Stimulated activated CD4-positive, alpha-beta T cell treated with anti-CD3 and anti-CD28 coated beads, Interleukin-4, amount 100 ng/mL, for 48 hours (primary cell): ENCODE measurements at places on chromosomes 4 and X.

DNA sequence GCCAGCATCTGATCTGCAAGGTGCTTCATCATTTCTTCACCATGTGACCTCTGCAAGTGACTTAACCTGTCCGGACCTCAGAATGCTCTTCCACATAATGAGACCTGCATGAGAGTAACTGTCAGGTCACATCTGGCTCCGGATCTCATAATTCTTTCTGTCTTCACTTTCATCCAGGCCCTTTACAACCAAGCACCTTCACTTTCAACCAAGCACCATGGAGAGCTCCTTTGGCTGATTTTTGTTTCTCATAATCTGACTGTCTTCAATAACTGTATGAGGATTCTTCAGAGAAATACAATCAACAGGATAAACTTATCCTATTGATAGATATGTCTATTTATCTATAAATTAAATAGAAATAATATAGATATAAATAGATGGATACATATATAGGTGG lies 148.1 kb downstream of the VCX3A start:
- no peak for DNase-seq

DNA sequence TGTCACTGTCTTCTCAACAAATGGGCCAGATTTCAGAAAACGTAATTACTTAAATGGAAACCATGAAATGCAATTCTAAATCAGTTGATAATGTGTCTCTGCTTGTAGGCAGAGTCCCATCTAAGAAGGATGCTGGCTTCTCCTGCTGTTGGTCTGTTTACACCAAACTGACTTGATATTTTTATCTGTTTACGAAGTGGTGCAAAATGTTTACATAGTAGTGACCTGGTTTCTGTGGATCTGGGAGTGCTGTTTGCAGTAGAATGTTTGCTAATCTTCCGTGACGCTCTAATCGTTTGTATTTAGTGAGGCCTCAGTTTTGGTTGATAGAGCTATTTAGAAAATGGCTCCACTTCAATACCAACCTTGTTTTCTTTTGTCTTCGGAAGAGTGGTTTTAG lies 213.5 kb downstream of the VEGFC start:
- DNase-seq: no peak

DNA sequence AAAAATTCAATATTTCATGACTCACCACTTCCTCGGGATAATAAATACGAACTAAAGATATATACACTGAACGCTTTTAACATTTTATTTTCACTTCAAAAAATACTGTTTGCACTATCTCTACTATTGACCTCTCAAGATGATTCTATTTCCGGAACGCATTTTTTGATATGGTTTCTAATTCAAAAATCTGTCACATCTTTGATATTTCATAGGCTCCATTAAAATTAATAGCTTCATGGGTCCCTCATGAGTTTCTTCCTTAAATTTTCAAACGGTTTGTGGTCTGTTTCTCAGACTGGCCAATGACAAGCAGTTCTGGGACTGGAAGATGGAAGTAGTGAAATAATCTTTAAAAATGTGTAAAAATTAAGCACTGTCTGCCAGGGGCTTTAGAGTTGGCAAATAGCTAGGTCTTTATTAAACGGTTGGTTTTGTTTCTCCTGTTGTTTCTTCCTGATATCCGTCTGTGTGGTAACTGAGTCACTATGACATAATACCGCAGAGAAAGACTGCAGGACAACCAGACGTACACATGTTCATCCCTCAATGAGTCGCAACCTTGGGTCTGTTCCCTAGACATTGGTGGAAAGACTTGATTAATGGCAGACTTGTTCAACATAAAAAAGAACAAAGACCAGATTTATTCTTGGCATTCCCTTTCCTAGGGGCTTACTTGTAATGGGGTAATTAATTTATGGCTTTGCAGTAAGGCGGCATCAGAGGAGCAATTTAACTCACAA lies 133.8 kb downstream of the PALLD start:
- no peak for DNase-seq

DNA sequence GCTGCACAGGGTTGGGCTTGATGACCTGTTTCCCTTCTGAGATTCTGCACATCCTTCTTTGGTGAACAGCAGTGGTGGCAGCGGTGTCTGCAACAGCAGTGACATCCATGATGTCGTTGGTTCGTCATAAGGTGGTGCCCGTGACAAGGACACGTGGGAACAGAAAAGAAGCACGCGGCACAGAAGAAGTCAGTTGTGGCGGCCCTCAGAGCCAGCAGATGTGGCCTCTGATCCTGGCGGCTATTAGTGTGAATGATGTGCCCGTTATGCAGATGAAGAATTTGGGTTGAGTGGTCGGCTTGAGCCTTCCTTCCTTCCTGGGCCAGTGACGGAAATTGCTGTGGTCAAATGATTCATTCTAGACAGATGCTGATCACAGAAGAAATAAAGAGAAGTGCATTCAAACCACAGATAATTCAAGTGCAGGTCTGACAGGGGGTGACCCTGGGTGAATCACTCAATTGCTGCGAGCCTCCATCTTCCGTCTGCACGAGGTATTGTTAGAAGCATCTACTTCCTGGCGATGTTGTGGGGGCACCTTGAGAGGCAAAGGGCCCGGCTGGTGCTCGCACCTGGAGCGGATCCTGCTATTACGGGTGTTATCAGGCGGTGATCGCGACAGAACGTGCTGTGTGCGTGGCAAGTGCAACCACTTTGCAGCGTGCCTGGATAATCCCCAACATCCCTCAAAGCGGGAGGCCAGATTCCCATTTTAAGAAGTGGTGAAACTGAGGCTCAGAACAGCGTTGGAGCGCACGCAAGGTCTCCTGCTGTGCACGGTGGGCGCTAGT lies 215.2 kb upstream of the PSAPL1 start:
- peak; percentile 37 for DNase-seq

DNA sequence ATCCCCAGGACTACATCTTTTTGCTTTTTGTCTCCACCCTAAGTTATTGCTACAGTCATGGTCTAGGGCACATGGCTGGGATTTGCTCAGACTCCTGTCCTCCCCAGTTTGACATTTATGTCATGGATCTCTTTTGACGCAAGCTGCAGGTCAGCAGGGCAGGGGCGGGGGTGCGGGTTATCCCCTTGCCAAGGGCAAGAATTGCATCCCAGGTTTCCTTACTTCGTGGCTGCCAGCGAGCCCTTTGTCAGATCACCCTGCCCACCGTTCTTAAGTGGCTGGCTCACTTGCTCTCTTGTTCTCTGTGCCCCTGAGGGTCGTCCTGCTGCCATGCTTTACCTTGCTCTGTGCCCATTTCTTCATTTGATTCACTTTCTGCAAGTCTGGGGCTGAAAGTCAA lies 21.1 kb upstream of the UBA1 start:
- DNase-seq: no peak

- no peak for DNase-seq
These were observed 125.6 kb upstream of the S100G start for GRCh38 chrX:16524316-16524715.

DNA sequence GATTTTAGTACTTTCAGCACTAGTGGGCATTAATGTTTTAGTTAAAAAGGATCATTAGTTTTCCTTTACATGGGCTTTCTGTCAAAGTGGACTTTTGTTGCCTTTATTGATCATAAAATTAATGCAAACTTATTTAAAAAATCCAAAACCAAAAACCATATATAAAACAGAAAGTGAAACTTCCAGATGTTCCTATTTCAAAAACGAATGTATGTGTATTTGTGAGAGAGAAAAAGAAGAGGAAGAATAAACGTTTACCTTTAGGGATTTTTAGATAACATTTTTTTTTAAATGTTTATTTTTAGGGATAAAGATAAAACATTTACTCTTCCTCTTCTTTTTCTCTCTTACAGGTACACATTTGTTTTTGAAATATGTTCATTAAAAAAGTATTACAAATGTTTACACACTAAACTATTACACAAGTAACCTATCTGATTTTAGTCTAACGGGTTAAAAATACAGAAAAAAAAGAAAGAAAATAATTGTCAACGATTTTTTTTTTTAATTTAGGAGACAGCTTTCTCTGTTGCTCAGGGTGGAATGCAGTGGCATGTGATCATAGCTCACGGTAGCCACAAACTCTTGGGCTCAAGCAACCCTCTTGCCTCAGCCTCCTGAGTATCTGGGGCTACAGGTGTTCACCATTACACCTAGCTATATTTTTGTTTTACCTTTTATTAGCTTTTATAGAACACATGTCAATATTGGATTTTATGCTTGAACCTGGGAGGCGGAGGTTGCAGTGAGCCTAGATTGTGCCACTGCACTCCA lies 16.8 kb upstream of the COX18 start:
- no peak for DNase-seq

GRCh38 chr4:139267301-139267700 lies 12.7 kb downstream of the MGARP start:
- DNase-seq: no peak

GRCh38 chr4:85498068-85498733 lies 23.3 kb downstream of the ARHGAP24 start:
- no peak for DNase-seq

DNA sequence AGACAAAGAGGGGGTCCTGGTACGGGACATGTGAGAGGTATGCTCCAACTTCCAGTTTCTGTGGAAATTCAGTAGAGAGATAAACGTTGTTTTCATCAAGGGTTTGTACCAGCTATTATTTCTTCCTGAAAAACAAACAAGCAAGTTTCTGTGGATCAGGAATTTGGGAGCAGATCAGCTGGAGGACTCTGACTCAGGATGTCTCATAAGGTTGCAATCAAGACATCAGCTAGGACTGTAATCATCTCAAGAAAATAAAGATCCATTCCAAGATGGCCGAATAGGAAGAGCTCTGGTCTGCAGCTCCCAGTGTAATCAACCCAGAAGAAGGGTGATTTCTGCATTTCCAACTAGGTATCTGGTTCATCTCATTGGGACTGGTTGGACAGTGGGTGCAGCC lies 23.5 kb upstream of the NFKB1 start:
- no peak for DNase-seq

- no peak for DNase-seq
These were observed 107.6 kb downstream of the ATXN3L start for GRCh38 chrX:13212191-13212651.

GRCh38 chr4:105870963-105871362 lies 24.3 kb upstream of the NPNT start:
- no peak for DNase-seq

GRCh38 chrX:110541266-110541665 lies 182.6 kb downstream of the RTL9 start:
- DNase-seq: no peak

DNA sequence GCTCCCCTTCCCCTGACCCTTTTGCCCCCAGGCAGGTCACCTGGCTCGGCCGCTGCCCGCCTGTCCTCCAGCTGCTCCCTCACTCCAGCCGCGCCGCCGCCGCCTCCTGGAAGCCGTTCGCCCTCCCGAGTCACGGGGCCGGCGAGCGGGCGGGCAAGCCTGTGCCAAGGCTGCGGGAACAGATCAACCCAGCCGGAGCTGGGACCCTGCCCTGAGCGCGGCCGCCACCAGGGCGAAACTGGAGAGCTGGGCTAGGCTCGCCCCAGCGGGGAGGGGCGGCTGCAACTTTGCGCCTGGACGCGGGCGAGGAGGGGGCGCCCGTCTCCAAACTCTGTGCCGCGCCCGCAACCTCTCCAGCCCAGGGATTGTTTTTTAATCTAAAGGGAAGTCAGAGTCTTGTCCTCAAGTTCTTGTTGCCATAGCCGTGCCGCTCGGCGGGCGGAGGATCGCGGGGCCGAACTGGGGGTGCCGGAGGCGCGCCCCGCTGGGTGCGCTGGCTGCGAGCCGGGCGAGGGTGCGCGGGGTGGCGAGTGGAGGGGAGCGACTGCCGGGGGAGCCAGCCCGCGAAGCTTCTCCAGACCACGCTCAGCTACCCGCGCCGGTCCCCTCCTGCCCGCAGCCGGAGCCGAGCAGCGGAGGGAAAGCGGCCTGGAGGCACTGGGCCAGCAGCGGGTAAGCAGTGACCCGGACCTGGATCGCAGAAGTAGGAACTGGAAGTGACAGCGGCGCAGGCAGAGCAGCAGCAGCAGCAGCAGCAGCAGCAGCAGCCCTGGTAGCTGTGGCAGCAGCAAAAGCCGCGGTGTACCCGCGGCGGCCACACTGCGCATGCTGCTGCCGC lies 13.4 kb downstream of the ARHGEF6 start:
- DNase-seq: peak; percentile 36

GRCh38 chr4:124711471-124712371 lies 811 bp downstream of the ANKRD50 start:
- DNase-seq: peak; percentile 4

DNA sequence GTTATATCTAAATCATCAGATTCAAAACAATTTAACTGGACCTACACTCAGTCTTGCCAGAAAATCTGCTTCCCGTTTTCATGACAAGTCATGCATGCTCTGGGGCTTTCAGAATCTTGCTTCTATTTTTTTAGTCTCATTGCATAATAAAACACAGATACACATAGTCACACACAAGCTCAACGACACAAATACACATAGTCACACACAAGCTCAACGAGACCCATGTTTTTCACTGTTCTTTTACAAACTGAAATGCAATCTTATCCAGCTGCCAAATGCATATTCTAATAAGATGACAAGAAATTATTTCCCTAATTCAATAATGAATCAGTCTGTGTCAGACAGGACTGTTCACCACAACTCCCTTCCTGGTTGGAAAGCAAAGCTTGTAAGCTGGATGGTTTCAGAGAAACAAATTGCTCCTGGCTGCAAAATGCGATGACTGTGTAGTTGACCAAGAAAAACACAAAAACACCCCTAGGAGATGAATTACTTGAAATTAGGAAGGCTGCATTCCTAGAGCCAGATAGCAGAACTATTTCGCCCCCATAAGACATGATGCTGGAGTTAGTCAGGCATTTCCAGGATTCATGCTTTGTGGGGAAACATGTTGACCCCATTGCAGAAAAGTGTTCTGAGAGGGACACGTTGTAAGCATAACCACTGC lies 208.7 kb downstream of the CHIC2 start:
- no peak for DNase-seq

GRCh38 chr4:159828687-159829086 lies 725.8 kb downstream of the RAPGEF2 start:
- no peak for DNase-seq

- DNase-seq: no peak
These were observed 111.1 kb upstream of the ACSL4 start for GRCh38 chrX:109843963-109844751.

DNA sequence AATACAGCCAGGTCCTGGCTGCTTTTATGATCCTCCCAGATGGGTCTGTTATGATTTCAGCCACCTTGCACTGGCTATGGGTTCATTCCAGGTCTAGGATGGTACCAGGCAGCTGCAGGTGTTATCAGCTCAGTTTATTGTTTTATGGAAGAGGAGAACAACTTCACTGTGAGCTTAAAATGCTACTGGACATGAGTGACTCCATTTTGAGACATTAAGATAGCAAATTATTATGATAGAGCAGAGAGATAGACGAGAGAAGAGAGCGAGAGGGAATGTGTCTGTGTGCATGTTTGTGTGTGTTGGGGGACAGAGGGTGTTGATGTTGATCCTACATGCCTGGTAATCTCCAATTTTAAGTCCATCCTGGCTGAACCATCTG lies 820.2 kb downstream of the FSTL5 start:
- no peak for DNase-seq

GRCh38 chr4:31947101-31947500 lies 1226.9 kb downstream of the PCDH7 start:
- no peak for DNase-seq

DNA sequence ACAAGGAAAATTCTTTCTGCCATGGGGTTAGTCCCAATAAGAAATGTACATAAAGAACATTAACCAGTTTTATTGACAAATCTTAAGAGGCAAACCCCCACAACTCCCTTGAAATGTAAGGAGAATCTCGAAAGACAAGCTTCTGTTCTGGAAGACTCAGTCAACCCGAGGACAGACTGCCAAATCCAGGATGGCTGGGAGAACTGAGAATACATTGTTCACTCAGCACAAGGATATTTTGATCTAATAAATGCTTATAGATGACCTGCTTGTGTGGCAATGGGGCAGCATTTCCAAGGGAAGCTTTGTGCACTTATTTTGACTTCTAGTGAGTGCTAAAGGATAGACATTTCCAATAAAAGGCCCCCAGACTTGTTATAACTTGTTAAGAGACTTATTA lies 280.4 kb downstream of the DHX15 start:
- DNase-seq: no peak
